ENCODE measurements at places on chromosomes 5 and 9.

DNA sequence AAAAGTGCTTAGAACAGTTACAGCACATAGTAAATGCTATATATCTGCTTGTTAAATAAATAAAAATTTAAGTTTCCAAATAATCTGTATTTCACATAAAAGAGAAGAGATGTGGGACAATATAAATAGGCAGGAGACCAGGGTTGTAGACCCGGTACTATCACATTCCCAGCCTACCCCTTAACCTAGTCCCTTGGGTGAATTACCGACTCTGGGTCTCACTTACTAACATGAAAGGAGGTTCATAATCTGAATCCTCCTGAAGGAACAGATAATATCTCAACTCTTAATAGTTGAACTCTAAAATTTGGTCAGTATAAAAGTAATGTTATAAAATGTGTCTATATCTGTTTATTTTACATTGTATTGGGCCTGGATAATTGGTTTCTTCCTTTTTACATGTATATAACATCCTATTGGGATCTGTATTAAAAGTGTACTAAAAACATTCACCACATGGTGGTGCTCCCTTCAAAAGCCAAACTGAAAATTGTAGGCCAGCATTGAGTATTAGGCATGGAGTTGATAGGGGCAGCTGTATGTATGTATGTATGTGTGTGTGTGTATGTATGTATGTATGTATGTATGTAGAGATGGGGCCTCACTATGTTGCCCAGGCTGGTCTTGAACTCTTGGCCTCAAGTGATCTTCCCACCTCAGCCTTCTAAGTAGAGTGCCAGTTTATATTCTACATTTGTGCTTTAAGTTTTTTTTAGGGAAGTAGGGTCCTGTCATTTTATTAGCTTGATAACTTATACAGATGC, 64.2 kb upstream of the ABL1 start:
- no peak for DNase-seq
- no peaks in the 10 kb centered on the region for H3K27me3 ChIP-seq

GRCh38 chr5:117463881-117464570, 889.4 kb upstream of the SEMA6A start:
- no peaks in the 10 kb centered on the region for H3K36me3 ChIP-seq
- no peaks in the 10 kb centered on the region for H3K27me3 ChIP-seq
- H3K27ac ChIP-seq = no peak overlapping the region
- no peak overlapping the region for H3K4me3 ChIP-seq

GRCh38 chr5:159456722-159457465, 126.6 kb upstream of the IL12B start:
- DNase-seq = no peak
- no peak overlapping the region for H3K4me3 ChIP-seq
- no peaks in the 10 kb centered on the region for H3K4me1 ChIP-seq
- H3K27ac ChIP-seq = no peak overlapping the region
- H3K36me3 ChIP-seq = no peaks in the 10 kb centered on the region

GRCh38 chr5:175765858-175766257, 105.5 kb upstream of the CPLX2 start:
- no peak overlapping the region for H3K27ac ChIP-seq
- DNase-seq = no peak
- no peaks in the 10 kb centered on the region for H3K4me1 ChIP-seq
- no peak overlapping the region for H3K4me3 ChIP-seq
- no peaks in the 10 kb centered on the region for H3K27me3 ChIP-seq

GRCh38 chr9:12230708-12231107, 462.5 kb upstream of the TYRP1 start:
- H3K4me1 ChIP-seq = no peaks in the 10 kb centered on the region
- H3K27me3 ChIP-seq = no peaks in the 10 kb centered on the region
- no peaks in the 10 kb centered on the region for H3K36me3 ChIP-seq
- H3K27ac ChIP-seq = no peak overlapping the region
- no peak for DNase-seq

DNA sequence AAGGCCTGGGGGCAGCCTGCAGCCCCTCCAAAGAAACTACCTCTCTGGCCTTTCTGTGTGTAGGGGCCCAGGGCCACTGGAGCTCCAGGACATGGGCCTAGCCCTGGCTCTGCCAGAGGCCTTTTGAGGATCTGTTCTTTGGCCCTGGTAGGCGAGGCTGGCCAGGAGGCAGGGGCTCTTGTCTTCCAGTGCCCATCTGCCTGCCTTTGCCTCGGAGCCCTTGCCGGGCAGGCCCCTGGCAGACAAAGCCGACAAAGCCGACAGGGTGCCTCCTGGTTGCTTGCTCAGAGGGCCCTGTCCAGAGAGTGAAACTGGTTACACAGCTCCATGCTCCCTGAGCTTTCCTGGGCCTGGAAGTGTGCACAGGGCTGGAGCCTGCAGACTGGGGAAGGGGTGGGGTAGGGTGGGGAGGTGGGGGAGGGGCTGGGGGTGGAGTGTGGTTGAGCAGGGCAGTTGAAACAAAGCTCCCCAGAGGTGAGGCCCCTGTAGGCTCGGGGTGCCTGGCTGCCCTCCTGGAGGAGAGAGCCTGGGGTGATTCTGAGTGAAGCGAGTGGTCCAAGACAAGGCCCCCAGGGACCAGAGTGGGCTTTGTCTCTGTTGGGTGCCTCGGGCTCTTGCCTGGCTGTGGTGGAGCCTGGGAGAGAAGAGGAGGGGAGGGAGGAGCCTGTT, 29.3 kb downstream of the PTPA start:
- H3K36me3 ChIP-seq = peaks cover 20% of the 10 kb centered on the region
- H3K4me3 ChIP-seq = no peak overlapping the region
- H3K27me3 ChIP-seq = no peaks in the 10 kb centered on the region
- peaks cover 19% of the 10 kb centered on the region for H3K4me1 ChIP-seq
- no peak for DNase-seq

GRCh38 chr9:136588663-136589464, 43.0 kb upstream of the NOTCH1 start:
- H3K27ac ChIP-seq = peak overlapping the region; percentile 40
- no peaks in the 10 kb centered on the region for H3K36me3 ChIP-seq
- DNase-seq = no peak
- H3K27me3 ChIP-seq = no peaks in the 10 kb centered on the region
- no peak overlapping the region for H3K4me3 ChIP-seq
- peaks cover 21% of the 10 kb centered on the region for H3K4me1 ChIP-seq

DNA sequence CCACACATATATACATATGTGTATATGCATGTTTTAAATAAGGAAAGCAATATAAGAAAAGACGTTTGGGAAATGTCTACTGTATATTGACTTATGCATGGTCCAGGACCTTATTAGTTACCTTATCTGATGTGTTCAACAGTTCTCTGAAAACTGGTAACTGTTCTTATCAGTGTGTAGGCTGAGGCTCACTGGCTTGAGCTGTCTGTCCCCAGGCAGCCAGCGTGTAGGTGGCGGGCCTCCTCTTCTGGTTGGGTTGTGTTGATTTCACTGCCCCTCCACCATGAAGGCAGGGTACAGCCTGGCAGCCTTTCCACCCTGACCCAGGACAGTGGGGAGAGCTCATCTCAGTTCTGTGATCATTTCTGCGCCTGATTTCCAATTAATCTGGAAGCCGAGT, 38.7 kb upstream of the SEMA4D start:
- H3K36me3 ChIP-seq = no peaks in the 10 kb centered on the region
- H3K27me3 ChIP-seq = no peaks in the 10 kb centered on the region
- H3K4me3 ChIP-seq = no peak overlapping the region
- H3K4me1 ChIP-seq = no peaks in the 10 kb centered on the region
- H3K27ac ChIP-seq = no peak overlapping the region

DNA sequence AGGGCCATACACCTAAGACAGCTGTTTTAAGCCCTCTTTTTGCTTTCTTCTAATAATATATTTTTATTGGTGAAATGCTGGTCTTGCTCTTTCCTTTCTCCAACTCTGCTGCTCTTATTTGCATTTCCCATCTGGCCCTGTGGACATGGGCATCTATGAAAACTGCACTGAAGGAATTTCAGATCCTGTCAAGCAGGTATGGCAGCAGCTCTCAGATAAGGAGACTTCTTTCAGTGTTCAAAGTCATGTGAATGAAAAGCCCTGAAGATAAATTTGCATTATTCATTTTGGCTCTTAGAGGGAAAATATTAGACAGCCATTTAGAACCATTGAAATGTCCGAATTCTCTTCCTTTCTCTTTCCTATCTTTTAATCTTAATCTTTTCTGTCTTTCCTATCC, 668.0 kb upstream of the RIOK2 start:
- no peak overlapping the region for H3K27ac ChIP-seq
- H3K27me3 ChIP-seq = no peaks in the 10 kb centered on the region
- no peak for DNase-seq
- H3K4me1 ChIP-seq = no peaks in the 10 kb centered on the region
- H3K4me3 ChIP-seq = no peak overlapping the region

DNA sequence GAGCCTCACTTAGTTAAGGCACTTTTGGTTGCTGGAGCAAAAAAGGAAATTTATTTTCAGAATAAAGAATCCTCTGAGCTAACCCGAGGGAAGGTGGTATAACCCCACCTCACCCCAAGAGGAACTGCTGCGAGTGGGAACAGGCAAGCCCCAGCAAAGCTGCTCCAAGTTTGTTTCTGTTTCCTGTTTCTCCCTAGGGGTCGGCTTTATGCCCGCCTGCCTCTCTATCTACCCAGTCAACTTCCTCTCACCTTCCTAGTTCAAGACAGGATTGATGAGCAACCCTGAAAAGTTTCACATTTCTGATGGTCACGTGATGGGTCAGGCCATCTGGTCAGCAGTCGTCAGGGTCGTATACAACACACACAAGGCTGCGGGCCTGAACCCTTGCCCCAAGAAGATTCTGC, 31.1 kb downstream of the TRIO start:
- no peaks in the 10 kb centered on the region for H3K27me3 ChIP-seq
- no peak overlapping the region for H3K4me3 ChIP-seq
- peak; percentile 33 for DNase-seq
- H3K4me1 ChIP-seq = peaks cover 6% of the 10 kb centered on the region
- H3K27ac ChIP-seq = no peak overlapping the region
- no peaks in the 10 kb centered on the region for H3K36me3 ChIP-seq

- no peak for DNase-seq
- H3K36me3 ChIP-seq = peaks cover 7% of the 10 kb centered on the region
- H3K27me3 ChIP-seq = no peaks in the 10 kb centered on the region
- no peak overlapping the region for H3K4me3 ChIP-seq
These were observed 26.0 kb downstream of the SLC31A2 start for GRCh38 chr9:113176803-113177202.

DNA sequence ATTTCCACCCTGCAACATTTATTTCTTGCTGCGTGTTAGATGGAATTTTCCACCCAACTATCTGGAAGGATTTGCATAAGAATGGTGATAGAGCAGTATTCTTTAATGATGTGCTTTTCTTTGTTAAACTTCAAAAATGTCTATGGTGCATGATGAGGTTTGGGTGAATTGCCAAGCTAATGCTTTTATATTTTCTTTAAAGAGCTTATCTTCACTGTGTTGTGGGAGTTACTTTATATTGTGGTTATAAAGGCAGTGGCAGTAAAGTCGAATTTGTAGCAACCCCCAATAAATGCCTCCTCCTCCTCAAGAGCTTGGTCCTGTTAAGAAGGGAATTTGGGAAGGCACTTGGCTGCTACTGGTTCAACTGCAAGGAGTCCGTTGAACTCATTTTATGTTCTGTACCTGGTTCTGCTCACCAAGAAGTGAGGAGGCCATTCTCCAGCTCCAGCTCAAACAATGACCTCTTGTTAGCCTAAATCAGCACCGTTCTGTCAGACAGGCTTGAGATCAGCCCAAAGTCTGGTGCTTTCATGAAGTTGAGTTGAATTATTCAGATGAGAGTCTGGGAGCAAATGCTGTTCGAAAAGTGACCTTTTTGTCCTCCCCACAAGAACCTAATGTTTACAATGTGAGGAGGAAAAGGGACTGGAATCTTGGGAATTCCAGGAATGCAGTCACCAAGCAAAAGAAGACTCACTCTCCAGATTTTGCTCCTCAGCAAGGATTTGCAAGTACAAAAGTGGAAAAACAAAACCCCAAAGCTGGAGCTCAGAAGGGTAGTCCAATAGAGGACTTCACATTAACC, 217.0 kb downstream of the TMEM38B start:
- DNase-seq = peak; percentile 73
- no peaks in the 10 kb centered on the region for H3K27me3 ChIP-seq
- H3K27ac ChIP-seq = peak overlapping the region; percentile 20

GRCh38 chr9:4857163-4857810, 64.5 kb downstream of the RCL1 start:
- H3K27me3 ChIP-seq = no peaks in the 10 kb centered on the region
- H3K27ac ChIP-seq = no peak overlapping the region
- H3K36me3 ChIP-seq = peaks cover 5% of the 10 kb centered on the region
- no peak for DNase-seq
- no peak overlapping the region for H3K4me3 ChIP-seq

DNA sequence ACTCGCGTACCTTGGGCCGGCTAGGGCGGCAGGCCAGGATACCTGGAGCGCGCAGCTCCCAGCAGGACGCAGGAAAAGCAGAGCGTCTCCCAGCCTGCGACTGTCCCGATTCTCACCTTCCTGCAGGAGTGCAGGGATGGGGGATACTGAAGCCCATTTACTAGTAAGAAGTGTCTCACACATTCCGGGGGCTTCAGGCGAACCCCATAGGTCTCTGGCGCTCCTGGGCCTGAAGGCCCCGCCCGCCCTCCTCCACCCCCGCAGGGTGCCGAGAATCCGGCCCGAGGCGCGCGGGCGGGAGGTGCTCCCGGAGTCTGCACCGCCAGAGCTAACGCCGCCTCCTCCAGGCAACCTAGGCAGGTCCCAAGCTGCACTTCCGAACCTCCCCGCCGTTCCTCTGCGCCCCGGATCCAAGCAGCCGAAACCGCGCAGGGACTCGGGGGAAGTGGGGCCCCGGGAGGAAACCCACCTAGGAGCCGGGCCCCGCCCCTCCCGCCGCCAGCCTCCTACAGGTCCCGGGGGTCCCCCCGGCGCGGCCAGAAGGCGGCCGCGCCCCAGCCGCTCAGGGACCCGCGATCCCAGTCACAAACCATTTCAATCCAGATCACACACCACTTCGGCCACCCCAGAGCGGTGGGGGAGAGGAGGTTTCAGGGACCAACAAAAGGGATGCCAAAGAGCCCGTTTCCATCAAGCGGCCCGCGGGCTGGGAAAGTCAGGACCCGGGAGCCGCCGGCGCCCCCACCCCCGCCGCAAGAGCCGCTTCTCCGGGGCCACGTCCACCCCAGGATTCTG, 1.2 kb downstream of the ROR2 start:
- DNase-seq = no peak
- peaks cover 10% of the 10 kb centered on the region for H3K27me3 ChIP-seq
- H3K27ac ChIP-seq = no peak overlapping the region
- H3K36me3 ChIP-seq = no peaks in the 10 kb centered on the region
- peak overlapping the region; percentile 43 for H3K4me3 ChIP-seq
- H3K4me1 ChIP-seq = no peaks in the 10 kb centered on the region

All from iPS DF 6.9 (cell line).